ENCODE measurements at places on chromosomes 13 and 19.

GRCh38 chr19:327291-328024 is 17.1 kb downstream of the MIER2 start:
- DNase-seq = no peak

DNA sequence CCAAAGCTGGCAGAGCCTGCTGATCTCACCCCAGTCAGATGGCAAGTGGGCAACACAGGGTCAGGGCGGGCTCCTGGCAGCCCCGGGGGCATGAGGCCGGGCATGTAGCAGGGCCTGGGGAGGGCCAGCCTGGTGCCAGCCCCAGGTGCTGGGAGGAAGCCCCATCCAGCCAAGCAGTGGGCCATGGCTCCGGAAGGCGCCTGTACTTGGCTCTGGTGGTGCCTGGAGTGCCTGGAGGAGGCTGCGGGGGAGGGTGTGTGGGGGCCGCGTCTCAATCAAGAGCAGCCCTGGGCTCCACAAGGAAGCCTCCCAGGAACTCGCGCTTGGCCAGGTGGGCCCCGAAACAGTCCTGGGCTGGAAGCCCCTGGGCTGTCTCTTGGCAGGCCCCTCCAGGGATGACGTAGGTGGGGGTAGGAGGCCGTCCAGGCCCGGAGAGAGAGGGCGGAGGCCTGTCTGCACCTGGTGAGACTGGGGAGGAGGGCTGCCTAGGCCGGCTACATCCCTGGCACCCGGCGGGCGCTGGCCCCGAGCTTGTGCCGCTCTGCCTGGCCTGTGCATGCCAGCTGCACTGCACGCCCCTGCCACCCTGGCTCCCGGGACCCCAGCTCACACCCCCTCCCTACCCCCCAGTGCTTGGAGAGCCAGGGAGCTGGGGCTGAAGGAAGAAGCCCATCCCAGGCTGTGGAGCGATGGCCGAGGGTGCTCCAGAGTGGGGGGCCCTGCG is 45.9 kb downstream of the COMP start:
- DNase-seq = no peak

DNA sequence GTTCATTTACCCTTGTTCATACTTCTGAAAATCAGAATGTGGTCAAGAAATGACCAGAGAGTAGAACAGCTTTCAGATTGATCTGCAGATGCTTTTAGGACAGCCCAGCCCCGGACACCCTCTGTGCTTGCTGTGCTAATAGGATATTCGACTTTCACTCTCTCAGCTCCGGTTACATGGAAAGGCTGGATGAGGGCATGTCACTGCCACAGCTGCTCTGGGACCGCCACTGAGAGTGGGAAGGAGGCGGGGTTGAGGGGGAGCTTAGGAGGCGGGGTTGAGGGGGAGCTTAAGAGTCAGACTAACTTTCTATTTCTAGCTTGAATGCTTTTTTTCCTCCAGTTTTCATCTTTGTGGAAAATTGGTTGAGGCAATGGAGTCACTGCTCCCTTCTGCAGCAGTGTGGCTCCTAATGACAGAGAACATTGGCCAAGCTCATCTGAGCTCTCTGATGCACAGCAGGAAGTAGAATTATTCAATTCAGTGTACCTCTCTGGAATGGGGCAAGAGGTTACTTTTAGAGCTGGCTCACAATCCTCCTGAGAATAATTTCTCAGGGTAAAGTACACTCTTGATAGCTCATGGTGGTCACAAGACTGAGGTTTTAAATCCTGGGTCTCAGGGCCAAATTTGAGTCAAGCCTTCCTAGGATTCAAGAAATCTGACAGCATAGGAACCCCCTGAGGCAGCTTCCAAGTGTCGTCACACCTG is 74.6 kb upstream of the NPAS1 start:
- DNase-seq = no peak

DNA sequence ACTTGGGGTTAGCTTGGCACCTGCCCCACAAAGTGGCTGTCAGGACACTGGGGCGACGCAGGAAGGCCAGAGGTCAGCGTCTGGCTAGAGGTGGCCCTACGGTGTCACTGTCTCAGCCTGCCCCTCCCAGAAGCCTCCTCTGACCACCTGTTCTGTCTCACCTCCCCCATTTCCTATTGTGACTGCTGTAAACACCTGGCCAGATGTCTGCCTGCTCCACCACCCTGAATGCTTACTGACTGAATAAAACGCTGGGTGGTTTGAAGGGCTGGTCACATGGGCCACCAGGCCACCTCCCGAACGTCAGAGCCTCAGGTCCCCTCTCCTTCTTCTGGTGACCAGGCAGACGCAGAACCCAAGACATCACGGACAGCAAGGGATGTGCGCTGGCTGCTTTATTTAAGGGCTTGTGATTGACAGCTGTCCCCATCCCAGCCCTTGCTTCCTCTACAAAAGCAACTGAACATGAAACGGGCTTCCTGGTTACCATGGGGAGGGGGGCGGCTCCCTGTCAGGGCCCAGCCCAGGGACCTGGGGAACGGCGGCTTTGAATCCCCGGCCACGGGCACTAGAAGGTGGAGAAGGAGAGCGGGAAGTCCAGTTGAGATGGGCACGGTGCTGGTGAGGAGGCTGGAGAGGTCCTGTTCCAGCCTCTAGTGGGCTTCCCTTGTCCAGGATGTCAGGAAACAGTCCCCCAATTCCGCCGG is 6.2 kb downstream of the ELOF1 start:
- DNase-seq = no peak
